Stimulated activated CD8-positive, alpha-beta memory T cell treated with anti-CD3 and anti-CD28 coated beads, Interleukin-15, amount 100 ng/mL, for 4 hours (primary cell): ENCODE measurements at places on chromosomes 4 and X.

DNA sequence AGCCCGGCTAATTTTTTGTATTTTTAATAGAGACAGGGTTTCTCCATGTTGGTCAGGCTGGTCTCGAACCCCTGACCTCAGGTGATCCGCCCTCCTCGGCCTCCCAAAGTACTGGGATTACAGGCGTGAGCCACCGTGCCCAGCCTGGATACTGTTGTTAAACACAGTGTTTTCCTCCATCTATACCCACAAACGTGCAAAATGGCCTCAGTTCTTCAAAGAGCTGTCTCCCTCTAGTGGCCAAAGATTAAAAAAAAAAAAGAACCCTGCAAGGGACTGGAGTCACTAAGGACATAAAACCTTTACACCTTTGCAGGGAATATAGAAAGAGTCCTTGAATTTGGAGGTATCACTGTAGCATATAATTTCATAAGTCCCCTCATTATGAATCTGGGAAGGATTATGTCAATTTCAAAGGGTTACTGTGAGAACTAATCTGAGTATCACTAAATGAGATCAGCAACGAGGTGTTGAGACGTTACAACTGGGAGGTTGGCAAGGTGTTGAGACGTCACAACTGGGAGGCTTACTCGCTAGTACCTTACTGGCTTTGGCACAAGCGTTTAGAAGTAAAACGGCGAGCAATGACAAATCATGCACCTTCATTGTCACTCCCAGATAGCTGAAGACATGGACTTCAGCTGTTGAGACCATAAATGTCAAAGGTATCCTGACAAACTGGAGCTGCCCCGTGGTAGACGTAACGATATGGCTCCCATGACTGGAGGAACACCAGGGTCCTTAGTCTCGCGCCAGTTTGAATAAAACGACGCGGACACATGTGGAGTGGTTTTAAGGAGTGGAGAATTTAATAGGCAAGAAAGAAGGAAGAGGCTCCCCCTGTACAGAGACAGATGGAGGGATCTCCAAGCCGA, 33.4 kb upstream of the ENPP6 start:
- no peak for DNase-seq

GRCh38 chrX:14694611-14695010, 165.3 kb downstream of the GLRA2 start:
- DNase-seq = no peak

- no peak for DNase-seq
Measured at GRCh38 chrX:74923942-74924448, 1.3 kb downstream of the NEXMIF start.

GRCh38 chr4:56902703-56903102, 5.0 kb upstream of the REST start:
- no peak for DNase-seq

DNA sequence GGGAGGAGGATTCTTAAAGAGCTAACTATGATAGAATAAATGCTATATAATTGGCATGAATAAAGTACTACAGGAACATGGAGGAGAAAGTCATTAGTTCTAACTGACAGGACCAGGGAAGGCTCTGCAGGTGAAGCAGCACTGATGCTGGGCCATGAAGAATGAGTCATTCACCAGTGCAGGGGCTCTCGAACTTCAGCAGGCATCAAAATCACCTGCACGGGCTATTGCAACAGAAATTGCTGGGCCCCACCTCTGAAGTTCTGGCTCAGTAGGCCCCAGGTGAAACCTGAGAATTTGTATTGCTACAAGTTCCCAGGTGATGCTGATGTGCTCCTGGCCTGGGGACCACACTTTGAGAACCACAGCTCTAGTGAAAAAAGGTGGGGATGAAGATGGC, 33.7 kb downstream of the TMEM150C start:
- DNase-seq = no peak

- no peak for DNase-seq
Measured at GRCh38 chrX:94524867-94525266, 850.9 kb downstream of the FAM133A start.

DNA sequence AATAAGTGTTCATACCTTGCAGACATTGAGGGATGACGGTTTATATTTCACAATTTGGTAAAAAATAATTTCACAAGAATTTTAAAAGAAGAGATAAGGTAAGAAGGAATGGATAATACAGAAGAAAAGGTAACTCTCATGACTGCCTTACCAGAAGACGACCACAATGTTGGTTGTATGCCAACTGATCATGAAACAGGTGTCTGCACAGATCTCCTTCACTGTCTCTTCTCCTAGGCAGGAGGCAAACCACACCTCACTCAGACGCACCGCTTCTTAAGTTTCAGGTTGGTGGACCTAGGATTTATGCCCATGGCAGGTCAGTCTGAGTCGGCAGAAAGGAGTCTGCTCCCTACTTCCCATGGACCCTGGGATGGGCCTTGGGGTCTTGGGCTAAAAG, 177.2 kb downstream of the VSIG4 start:
- no peak for DNase-seq

DNA sequence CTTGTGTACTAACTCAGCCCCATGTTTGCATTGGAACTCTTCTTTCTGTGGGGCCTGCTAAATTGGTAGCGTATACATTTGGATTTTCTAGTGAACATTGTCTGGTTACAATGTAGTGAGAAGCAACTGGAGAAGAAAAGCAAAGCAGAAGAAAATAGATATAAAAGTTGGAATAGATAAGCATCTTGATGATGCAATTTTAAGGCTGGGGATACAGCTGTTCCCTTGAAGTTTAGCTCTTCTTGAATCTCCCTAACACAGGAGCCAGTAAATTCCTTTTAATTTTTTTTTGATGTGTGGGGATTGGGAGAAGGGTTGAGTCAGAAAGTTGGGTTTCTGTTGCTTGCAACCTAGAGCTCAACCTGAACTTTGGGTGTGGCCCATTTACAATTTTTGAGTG, 308.1 kb downstream of the STIM2 start:
- no peak for DNase-seq

GRCh38 chr4:14926368-14926767, 75.9 kb upstream of the CPEB2 start:
- DNase-seq = no peak

DNA sequence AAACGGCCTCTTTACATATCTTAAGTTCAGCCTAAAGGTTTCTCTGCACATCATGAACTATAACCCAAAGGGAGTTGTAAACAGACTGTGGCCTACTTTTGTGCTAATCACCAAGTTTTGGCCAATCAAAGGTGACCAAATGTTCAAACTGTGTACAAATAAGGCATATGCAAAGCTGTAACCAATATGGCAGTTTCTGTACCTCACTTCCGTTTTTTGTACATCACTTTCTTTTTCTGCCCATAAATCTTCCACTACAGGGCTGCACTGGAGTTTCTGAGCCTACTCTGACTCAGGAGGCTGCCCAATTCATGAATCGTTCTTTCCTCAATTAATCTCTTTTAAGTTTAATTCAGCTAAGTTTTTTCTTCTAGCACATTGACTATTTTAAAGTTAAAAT, 318.7 kb downstream of the SLC7A11 start:
- no peak for DNase-seq

DNA sequence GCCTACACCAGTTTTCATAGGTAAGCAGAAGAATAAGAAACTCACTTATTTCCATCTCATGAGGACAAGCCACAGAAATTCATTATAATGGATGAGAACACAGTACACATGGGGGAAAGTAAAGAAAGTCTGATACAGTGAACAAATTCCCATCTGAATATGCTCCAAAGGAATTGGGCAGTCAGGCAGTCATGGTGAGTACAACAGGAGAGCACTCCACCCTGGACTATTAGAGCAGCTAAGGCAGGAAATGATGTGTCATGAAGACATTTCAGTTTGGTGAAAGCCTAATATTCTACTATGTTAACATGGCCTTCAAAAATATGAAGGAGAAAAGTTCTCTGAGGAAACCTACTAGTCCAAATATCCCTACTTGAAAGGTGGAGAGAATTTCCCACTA, 92.0 kb upstream of the PRDX4 start:
- no peak for DNase-seq

GRCh38 chr4:123545667-123546572, 149.3 kb downstream of the SPRY1 start:
- no peak for DNase-seq

GRCh38 chr4:148283665-148284064, 158.5 kb downstream of the NR3C2 start:
- no peak for DNase-seq

GRCh38 chr4:75919920-75920319, 17.7 kb upstream of the PPEF2 start:
- DNase-seq = no peak

GRCh38 chr4:76803522-76803921, 94.4 kb downstream of the SOWAHB start:
- no peak for DNase-seq

DNA sequence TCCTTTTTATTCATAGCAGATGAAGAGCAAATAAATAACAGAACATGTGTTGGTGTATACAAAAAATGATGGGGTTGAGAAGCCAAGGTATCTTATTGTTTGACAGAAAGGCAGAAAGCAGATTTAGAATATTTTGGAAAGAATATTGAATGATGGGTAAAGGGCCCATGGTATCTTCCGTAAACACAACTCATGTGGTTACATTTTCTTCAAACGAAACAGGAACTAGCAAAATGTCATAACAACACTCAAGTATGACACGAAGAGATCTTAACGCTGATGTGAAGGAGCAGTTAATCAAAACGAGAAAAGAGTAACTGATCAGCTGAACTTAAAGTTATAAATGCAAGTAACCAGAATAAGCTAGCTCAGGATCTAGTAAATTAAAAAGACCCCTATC, 195.7 kb upstream of the GK2 start:
- no peak for DNase-seq

DNA sequence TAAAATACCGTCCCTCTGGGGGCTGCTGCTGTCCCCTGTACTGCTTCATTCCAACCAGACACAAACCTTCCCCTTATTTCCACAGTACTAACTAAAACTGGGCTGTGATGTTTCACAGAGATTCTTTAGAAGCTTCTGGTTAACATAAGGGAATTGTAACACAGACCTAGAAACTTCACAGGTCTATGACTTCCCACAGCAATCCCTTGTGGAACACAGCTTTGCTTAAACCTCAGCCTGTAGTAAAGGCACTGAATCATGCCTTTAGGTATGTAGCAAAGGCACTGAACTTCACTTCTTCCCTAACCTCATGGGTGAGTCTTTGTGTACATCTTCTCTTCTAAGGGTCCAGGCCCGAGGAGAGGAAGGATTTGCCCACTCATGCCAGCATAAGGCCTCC, 49.4 kb downstream of the SPINK2 start:
- DNase-seq = no peak

GRCh38 chrX:13376857-13377549, 57.1 kb upstream of the ATXN3L start:
- no peak for DNase-seq

- DNase-seq = no peak
Measured at GRCh38 chr4:54090804-54091623, 8.9 kb upstream of the GSX2 start.

- no peak for DNase-seq
Measured at GRCh38 chr4:37126051-37126450, 118.5 kb upstream of the NWD2 start.
